ENCODE measurements at places on chromosomes 7 and 10. TPM values are rescaled to one million over a fixed set of nuclear protein-coding genes. Genes with fewer than 3 reads are reported as not detected.

DNA sequence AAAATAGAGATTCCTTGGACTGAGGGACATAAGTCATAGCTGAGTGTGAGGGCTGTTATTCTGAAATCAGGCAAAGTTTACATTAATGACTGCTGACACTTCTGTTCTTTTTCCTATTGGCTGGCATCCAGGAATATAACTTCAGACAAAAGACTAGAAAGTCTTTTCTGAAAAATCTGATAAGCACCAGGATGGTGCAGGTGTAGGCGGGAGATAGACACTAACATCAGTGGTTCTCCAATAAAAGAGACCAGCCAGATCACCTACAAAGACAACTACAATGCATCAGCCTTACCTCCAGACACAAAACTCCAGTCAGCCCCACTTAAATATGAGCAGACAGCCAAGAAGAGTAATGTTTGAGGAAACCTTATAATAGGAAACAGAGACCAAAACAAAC lies 168.3 kb upstream of the LRGUK start:
- H3K4me1 ChIP-seq: no peaks in the 10 kb centered on the region
- H3K27ac ChIP-seq: no peak overlapping the region

DNA sequence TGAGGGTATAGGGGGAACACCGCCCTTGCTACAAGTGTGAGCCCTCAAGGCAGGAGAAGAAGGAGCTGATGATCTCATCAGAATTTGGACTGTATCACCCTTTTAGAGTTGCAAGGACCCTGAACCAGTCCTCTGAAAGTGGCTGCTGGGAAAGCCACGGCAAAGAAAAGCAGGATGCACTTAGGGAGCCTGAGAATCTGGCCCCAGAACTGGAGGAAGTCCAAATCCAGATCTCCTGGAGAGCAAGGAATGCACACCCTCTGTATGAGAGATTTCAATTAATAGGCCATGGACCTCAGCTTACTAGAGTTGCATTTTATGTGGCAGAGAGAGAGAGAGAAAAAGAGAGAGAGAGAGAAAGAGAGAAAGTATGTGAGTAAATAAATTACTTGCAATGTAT lies 662.9 kb downstream of the CCSER2 start:
- no peaks in the 10 kb centered on the region for H3K36me3 ChIP-seq
- H3K4me3 ChIP-seq: no peak overlapping the region
- DNase-seq: no peak
- H3K27me3 ChIP-seq: no peaks in the 10 kb centered on the region

GRCh38 chr7:36985866-36986400 lies 261.6 kb upstream of the AOAH start:
- no peak overlapping the region for H3K4me3 ChIP-seq
- no peaks in the 10 kb centered on the region for H3K4me1 ChIP-seq
- peaks cover 34% of the 10 kb centered on the region for H3K27me3 ChIP-seq
- DNase-seq: no peak

DNA sequence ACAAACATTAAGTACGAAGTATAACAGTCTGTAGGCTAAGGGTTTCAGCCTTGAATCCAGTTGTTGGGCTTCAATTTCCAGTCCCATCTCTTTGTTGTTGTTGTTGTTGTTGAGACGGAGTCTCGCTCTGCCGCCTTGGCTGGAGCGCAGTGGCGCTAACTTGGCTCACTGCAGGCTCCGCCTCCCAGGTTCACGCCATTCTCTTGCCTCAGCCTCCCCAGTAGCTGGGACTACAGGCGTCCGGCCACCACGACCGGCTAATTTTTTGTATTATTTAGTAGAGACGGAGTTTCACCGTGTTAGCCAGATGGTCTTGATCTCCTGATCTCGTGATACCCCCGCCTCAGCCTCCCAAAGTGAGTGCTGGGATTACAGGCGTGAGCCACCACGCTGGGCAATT lies 464.9 kb downstream of the ANKRD7 start:
- H3K36me3 ChIP-seq: no peaks in the 10 kb centered on the region
- no peaks in the 10 kb centered on the region for H3K27me3 ChIP-seq
- no peaks in the 10 kb centered on the region for H3K4me1 ChIP-seq
- H3K27ac ChIP-seq: no peak overlapping the region

Gene TMEM270
- not detected for total RNA-seq

Gene CPED1
- 4.0 TPM for total RNA-seq

Gene VSIR
- 1.3 TPM for total RNA-seq

- no peak overlapping the region for H3K4me3 ChIP-seq
- no peaks in the 10 kb centered on the region for H3K27me3 ChIP-seq
- H3K36me3 ChIP-seq: no peaks in the 10 kb centered on the region
- H3K4me1 ChIP-seq: no peaks in the 10 kb centered on the region
These were observed 327.9 kb downstream of the ACTR3B start for GRCh38 chr7:153087498-153087897.

DNA sequence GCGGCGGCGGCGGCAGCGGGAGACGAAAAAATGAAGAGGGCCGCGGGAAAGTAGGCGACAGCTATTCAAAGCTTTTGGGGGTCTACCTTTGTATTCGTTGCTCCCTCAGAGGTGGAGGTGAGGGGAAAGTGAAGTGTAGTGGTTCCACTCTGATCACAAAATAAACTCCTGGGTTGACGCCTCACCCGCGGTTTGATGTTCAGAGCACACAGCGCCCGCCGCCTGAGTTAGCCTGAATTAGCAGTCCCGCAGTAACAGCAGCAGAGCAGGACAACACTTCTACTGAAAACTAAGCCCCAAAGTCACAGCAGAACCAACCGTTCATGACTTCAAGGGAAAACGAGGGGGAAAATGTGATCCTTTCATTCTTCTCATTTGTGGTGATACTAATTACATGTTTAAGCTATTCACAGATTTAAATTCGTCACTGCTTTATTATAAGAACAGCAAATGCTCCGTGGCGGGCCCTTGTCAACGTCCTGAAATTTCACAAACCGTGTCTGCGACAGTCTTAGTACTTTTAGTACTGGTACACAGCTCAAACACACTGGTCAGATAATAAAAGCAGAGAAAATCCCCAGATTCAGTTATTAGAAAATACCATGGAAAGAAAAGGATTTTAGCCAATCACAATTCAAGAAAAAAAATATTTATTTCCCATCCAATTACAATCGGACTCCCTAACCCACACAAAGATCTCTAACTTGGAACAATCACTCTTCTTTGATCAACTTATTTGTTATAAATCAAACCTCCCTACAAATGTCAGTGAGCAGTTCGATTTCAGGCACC lies 563 bp upstream of the JMJD1C start:
- peak overlapping the region; percentile 99 for H3K27ac ChIP-seq
- H3K36me3 ChIP-seq: no peaks in the 10 kb centered on the region
- peaks cover 66% of the 10 kb centered on the region for H3K4me1 ChIP-seq
- no peak for DNase-seq
- H3K27me3 ChIP-seq: no peaks in the 10 kb centered on the region
- H3K4me3 ChIP-seq: peak overlapping the region; percentile 96

DNA sequence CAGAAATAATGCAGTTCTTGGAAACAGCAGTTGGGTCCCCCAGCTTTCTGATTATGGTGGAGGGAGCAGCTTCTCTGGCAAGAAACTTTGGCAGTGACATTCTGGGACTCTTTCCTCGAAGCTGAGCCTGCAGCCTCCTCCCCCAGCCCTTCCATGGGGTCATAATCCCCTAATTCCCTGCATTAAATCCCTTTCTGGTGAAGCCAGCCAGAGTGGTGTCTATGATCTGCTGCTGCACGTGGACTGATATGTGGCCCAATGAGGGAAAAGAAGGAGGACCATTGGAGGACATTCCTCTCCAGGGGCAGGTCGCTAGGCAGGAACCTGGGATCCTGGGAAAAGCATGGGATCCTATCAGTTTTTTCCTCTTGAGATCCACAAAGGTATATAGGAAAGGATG lies 470.5 kb downstream of the RPS24 start:
- H3K4me3 ChIP-seq: no peak overlapping the region
- DNase-seq: no peak
- no peak overlapping the region for H3K27ac ChIP-seq
- no peaks in the 10 kb centered on the region for H3K36me3 ChIP-seq
- H3K27me3 ChIP-seq: no peaks in the 10 kb centered on the region
- H3K4me1 ChIP-seq: peaks cover 9% of the 10 kb centered on the region

Gene FAM25G
- not detected for total RNA-seq

Gene DLX6
- 2.7 TPM for total RNA-seq

DNA sequence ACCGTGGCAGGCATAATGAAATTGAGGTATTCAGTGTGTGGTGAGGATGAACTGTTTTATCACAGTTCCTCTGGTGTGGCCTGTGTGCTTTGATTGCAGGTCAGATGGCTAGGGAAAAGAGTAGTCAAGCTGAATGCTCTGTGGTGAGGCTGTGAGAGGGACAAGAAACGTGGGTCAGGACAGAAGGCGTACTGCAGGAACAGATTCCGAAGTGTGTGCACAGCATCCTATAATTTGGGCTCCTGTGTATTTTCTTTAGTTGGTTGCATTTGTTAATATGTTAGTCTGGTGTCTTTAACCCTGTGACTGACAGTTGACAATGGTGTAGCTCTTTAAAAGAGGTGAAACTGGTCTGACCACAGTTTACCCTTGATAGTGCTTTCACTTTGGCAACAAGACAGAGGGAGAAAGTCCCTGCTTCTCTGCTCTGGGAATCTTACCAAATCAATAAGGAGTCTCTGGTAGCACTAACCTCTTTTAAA lies 76.5 kb downstream of the AUTS2 start:
- DNase-seq: no peak
- peaks cover 44% of the 10 kb centered on the region for H3K4me1 ChIP-seq
- no peak overlapping the region for H3K4me3 ChIP-seq
- no peaks in the 10 kb centered on the region for H3K27me3 ChIP-seq

DNA sequence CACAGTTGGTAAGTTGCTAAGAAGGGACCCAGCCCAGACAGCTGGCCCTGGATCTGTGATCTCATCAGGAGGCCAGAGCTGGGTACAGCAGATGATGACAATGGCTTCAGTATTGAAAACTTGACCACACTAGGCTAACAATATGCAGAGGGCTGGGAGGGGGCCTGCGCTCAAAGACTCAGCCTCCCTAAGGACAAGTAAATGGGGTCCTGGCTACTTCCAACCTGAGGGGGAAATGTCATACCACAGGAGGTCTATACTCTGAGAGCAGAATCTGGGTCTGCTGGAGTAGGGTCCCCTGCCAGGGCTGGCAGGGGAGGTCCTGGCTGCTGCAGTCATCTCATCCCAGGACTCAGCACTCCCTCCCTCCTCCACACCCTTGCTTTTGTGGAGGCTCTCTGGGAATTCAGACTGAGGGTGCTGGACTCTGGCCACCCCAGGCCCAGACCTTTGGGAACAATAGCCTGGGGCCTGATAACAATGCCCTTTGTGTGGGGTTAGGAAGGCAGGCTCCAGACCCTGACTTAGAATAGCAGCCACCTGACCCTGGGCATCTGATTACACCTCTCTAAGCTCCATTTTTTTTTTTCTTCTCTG lies 1.4 kb downstream of the FXYD4 start:
- H3K36me3 ChIP-seq: no peaks in the 10 kb centered on the region
- H3K4me1 ChIP-seq: no peaks in the 10 kb centered on the region
- DNase-seq: peak; percentile 27
- no peak overlapping the region for H3K4me3 ChIP-seq
- H3K27ac ChIP-seq: no peak overlapping the region

DNA sequence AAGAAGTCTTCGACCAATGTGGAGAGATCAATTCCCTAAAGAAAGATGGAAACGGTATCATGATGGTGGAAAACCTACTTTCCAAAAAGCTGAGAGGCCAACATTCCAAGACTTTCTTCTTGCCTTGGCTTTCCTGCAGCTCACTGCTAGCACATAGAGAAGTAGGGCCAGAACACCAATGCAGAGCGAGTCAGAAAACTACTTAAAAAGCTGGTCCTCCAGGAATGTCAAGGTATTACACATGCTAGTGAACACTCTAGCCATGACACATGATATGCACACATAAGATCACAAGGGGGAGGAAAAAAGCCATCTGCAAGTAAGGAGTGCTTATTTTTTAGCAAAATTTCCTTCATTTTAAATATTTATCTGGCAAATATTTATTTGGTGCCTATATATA lies 22.7 kb downstream of the GPAM start:
- H3K27ac ChIP-seq: no peak overlapping the region
- DNase-seq: no peak
- peaks cover 38% of the 10 kb centered on the region for H3K36me3 ChIP-seq
- no peaks in the 10 kb centered on the region for H3K27me3 ChIP-seq
- no peaks in the 10 kb centered on the region for H3K4me1 ChIP-seq

GRCh38 chr7:4919969-4920766 lies 36.7 kb upstream of the RADIL start:
- no peak overlapping the region for H3K4me3 ChIP-seq
- H3K4me1 ChIP-seq: no peaks in the 10 kb centered on the region
- no peaks in the 10 kb centered on the region for H3K36me3 ChIP-seq
- H3K27ac ChIP-seq: no peak overlapping the region
- no peak for DNase-seq
- H3K27me3 ChIP-seq: peaks cover 9% of the 10 kb centered on the region

GRCh38 chr10:72692994-72693781 lies 1.2 kb downstream of the MCU start:
- H3K27me3 ChIP-seq: no peaks in the 10 kb centered on the region
- DNase-seq: no peak
- H3K36me3 ChIP-seq: no peaks in the 10 kb centered on the region
- H3K27ac ChIP-seq: peak overlapping the region; percentile 57
- H3K4me3 ChIP-seq: peak overlapping the region; percentile 89

Gene ITGB8
- total RNA-seq: 1.3 TPM

Gene LMBR1
- 39.1 TPM for total RNA-seq

Gene CPEB3
- total RNA-seq: 1.7 TPM

Gene SVIL
- total RNA-seq: 136 TPM

GRCh38 chr7:33849004-33849403 lies 56.3 kb upstream of the BMPER start:
- DNase-seq: no peak
- H3K27ac ChIP-seq: no peak overlapping the region
- no peaks in the 10 kb centered on the region for H3K36me3 ChIP-seq
- H3K4me1 ChIP-seq: peaks cover 7% of the 10 kb centered on the region

DNA sequence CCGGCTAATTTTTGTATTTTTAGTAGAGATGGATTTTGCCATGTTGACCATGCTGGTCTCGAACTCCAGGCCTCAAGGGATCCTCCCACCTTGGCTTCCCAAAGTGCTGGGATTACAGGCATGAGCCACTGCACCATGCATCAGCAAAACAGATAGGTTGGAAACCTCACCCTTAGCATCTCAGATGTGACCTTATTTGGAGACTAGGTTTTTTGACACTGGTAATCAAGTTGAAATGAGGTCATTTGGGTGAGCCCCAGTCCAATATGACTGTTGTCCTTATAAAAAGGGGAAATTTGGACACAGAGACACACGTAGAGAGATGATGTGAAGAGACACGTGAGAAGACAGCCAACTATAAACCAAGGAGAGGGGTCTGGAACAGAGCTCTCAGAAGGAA lies 42.5 kb upstream of the TPST1 start:
- DNase-seq: no peak
- no peaks in the 10 kb centered on the region for H3K4me1 ChIP-seq
- no peak overlapping the region for H3K27ac ChIP-seq
- H3K36me3 ChIP-seq: peaks cover 13% of the 10 kb centered on the region

GRCh38 chr10:119734396-119735332 lies 8.8 kb downstream of the INPP5F start:
- no peaks in the 10 kb centered on the region for H3K27me3 ChIP-seq
- DNase-seq: no peak
- peaks cover 47% of the 10 kb centered on the region for H3K4me1 ChIP-seq
- H3K27ac ChIP-seq: peak overlapping the region; percentile 51
- H3K4me3 ChIP-seq: no peak overlapping the region

All from chondrocyte (in vitro differentiated cells).